ENCODE measurements at places on chromosomes 3 and 15. TPM values are rescaled to one million over a fixed set of nuclear protein-coding genes. Genes with fewer than 3 reads are reported as not detected.

CASR gene
- total RNA-seq: not detected

FYTTD1 gene
- total RNA-seq: 46.8 TPM

FOXB1 gene
- total RNA-seq: not detected

PLA2G4E gene
- total RNA-seq: 0.12 TPM

ACKR2 gene
- 2.5 TPM for total RNA-seq

ROPN1 gene
- not detected for total RNA-seq

HCN4 gene
- 0.16 TPM for total RNA-seq

RTF1 gene
- total RNA-seq: 23.9 TPM

MELTF gene
- 5.2 TPM for total RNA-seq

DUOX2 gene
- total RNA-seq: 2.0 TPM

SPESP1 gene
- 1.8 TPM for total RNA-seq

EPHA3 gene
- total RNA-seq: 1.9 TPM

AKAP13 gene
- 300 TPM for total RNA-seq

HIGD2B gene
- total RNA-seq: 0.24 TPM

SAXO2 gene
- total RNA-seq: 1.4 TPM

CFAP100 gene
- total RNA-seq: not detected

CD200 gene
- 6.6 TPM for total RNA-seq

TMEM207 gene
- total RNA-seq: not detected

REC114 gene
- not detected for total RNA-seq

MORC1 gene
- total RNA-seq: not detected

KNG1 gene
- total RNA-seq: not detected

ACSBG1 gene
- not detected for total RNA-seq

UCN2 gene
- not detected for total RNA-seq

MEX3B gene
- 4.9 TPM for total RNA-seq

SLC27A2 gene
- 2.0 TPM for total RNA-seq

GP9 gene
- total RNA-seq: 1.1 TPM

SERINC4 gene
- total RNA-seq: 0.10 TPM

TRH gene
- total RNA-seq: not detected

CMTM6 gene
- 83.8 TPM for total RNA-seq

TMEM266 gene
- total RNA-seq: 1.1 TPM

SLITRK3 gene
- 0.37 TPM for total RNA-seq

All from left lung (tissue), 14 donors.